Stimulated activated CD8-positive, alpha-beta memory T cell treated with anti-CD3 and anti-CD28 coated beads, Interleukin-7, amount 100 ng/mL, for 1 hour (primary cell): ENCODE measurements at places on chromosomes 6 and 20.

DNA sequence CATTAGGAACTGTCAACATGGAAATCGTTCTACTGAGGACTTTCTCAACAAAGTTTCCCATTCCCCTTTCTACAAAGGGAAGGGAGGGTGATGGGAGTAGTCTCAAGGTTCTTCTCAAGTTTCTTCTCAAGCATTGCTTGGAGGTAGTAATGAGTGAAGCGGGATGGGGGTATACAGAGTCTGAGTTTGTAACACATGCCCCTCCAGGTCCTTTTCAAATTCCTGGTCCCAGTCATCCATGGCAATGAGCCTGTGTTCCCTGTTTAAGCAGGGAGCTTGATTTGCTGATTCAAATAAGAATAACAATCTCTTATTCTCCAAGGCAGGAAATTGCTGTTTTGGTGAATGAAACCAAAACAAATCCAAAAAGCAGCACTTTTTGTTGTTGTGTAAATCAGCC, 45.5 kb downstream of the MYLK4 start:
- DNase-seq: no peak

DNA sequence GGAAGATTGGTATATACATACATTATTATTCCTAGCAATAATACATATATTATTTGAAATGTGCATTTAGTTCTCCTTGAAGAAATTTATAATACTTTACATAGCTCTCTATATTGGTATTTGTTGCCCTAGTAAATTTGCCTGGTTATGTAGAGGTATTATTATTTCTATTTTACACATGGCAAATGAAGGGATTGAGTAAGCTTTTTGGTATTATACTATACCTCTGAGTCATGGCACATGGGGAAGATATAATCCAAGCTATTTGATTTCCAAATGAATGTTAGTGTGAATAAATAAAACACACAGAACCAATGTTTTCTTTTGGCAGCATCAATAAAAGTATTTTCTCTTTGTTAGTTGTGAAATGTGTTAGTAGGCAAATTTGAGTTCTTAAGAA, 409.6 kb upstream of the SLC35B3 start:
- DNase-seq: no peak

DNA sequence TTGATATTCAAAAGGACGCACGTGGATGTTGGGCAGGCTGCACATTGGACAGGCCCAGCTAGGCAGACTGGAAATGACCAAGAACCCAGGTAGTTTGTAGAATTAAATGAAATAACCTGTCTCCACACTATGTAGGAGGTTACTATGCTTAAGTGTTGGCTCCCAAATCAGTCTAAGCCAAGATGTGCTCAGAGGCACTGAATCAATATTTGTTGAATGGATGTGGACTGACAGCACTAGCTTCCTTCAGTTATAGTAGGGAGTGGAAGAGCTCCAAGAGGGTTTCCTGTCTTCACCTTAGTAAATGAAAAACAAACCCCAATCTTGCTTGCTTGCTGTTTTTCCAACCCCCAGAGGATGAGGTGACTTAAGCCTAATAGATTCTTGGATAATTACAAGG, 180.5 kb downstream of the JARID2 start:
- DNase-seq: no peak

DNA sequence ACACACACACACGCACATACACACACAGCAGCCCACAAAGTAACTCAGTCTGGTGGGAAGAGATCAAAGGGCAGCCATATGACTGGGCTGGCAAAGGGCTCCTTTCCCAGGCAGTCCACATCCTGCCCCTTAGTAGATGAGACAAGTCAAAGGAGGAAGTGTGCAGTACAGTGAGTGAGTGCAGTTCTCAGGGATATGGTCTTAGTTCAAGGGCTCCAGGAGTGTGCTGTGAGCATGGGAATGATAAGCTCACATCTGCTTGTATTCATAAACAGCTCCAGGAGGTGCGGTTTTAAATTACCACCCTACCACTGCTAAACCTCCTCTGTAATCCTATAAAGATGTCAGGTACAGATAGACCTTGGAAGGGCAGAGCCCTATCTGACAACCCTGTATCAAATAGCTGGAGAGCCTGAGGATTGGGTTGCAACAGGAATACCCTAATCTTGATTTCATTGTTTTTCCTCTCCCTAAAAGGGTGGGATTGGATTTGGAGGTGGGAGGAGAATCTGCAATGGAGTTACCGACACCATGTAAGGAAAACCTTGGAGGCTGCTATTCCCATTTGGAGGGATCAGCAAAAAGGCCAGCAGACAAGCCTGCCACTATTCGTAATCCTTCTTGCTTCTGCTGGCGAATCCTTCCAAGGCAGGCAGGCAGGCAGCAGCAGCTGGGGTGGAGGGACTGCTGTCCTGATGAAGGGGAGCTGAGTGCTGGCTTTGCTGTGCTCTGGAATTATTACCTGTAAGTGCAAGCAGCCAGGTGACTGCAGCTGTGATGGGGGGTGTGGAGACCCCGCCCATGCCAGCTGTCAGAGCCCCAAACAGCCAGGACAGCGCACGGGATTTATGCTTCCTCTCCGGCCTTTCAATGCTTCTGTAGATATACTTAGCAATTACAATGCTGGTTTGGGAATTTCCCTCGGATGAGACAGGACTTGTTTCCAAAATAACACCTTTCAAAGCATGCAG, 342.7 kb downstream of the PRL start:
- DNase-seq: no peak

- no peak for DNase-seq
Measured at GRCh38 chr6:36688063-36688738, 9.4 kb upstream of the RAB44 start.

DNA sequence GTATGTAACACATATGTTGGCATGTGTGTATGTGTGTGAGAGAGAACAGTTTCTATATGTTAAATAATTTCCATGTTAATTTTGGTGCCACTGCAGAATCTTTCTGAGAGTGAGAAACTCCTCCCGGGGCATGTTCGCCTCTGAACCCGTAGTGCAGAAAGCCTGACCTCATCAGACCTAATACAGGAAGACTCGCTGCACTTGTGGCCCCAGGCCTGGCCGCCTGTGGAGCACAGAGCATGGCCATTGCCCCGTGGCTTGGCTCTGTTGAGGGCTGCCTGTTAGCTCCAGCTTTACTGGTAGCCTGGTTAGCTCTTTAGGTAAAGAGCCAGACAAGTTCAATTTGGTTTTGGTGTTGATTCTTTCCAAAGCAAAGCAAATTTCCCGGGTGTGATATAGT, 25.5 kb downstream of the FARS2 start:
- DNase-seq: no peak

- DNase-seq: no peak
Measured at GRCh38 chr20:10972219-10972860, 298.5 kb upstream of the JAG1 start.

- DNase-seq: no peak
Measured at GRCh38 chr20:10171864-10172751, 46.5 kb upstream of the SNAP25 start.

DNA sequence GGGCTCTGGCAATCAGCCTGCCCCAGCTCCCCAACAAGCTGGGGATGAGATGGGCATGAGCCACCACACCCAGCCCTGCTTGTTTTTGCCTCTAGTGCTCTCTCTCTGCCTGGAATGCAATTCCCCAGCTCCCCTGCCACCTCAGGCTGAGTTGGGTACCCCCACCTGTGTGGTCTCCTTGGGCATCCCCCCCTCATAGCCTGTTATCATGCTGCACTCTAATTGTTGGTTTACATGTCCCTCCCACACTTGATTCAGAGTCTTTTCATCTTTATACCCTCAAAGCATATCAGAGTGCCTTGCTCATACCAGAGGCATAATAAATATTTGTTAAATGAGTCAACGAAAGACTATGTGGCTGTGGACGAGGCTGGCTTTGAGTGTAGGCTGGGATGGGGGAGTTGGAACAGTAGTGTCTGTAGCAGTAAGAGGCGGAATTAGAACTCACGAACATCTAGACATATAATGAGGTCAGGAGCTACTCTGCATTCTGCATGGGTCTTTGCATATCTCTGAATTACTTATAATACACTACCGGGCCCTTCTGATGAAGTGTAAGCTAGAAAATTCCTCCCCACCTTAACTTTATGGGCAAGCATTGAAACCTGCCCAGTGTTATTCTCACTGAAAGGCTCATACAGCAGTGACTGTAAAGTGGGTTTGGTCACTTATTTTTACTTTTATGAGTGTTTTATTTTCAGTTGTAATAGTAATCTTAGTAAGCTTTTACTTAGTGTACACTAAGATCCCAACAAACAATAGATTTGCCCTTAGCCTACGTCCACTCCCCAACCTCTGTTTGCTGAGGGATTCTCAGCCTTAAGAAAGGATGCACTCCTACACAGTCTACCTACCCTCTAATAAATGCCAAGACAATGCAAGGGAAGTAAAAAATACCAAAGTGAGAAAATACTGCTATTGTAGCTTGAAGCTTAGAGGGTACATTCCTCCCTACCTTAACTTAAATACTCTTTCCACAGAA, 58.7 kb downstream of the EDN1 start:
- DNase-seq: no peak

DNA sequence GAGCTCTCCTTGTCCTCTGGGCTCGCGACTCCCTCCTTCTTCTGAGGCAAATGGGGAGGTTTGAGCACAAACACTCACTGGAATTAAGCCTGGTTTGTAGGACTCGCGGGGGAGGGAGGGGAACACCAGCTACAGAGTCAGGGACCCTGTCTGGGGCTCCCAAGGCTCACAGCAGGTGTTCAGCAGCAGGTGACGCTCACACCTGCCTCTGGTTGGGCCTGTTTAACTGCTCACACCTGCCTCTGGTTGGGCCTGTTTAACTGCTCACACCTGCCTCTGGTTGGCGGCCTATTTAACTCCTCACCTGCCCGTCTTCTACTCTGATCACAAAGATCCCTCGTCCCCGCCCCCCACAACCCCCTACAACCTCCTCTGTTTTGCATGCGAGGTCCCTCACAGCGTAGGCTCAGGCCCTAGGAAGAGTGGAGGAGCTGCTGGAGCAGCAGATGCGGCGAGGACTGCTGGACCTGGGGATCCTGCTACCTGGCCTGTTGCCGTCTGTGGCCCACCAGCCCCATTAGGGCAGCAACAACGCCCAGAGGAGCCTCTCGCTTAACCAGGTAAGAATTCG, 181.9 kb downstream of the ERMARD start:
- no peak for DNase-seq

DNA sequence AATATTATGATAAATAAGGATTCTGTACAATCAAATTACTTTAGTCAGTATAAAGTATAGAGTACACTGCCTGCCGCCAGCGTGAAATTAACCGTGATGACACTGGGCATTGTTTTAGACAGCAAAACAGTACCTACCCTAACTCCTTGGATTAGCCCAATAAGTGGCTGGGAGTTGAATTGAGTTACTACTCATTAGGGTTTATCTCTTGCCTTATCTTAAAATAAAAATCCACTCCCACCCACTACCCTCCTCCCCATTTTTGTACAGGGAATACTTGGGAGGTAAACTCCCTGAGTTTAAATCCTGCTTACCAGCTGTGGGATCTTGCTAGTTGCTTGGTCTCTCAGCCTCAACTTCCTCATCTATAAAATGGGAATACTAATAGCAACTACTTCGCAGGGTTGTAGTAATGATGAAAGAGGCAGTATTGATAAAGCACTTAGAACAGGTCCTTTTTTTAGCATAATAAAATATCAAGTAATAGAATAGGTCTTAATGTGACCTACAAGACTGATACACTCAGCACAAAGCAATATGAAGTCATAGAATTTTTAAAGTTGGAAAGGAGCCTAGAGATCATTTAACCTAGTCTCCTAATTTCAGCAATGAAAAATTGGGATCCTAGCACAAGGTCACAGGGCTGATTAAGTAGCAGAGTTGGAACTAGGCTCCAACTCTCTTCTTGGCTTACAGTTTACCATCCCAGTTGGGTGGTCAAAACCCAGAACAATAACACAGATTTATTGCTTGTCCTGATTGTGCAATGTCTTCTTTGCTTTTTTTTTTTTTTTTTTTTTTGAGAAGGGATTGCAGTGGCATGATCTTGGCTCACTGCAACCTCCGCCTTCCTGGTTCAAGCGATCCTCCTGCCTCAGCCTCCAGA, 23.8 kb downstream of the PHACTR2 start:
- no peak for DNase-seq

GRCh38 chr6:6741264-6741663, 152.7 kb downstream of the LY86 start:
- DNase-seq: no peak

- DNase-seq: no peak
Measured at GRCh38 chr6:105803442-105803841, 282.7 kb upstream of the PRDM1 start.

DNA sequence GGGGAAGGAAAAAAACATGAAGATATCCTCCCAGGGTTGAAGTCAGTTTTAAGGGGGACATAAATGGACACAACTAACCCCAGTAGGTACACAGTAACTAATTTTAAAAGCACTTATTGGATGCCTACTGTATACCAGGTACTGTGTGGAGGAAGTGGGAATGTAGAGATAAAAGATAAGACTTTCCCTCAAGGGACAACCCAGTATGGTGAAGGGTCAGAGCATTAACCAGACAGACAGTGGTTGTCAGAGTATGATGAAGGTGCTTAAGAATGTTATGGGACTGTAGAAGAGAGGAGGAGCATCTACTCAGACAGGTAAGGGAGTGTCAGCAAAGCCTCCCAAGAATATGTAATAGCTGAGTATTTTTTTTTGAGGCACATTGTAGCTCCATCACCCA, 906 bp downstream of the ABCF1 start:
- no peak for DNase-seq

- no peak for DNase-seq
Measured at GRCh38 chr20:50429412-50429811, 80.8 kb upstream of the PTPN1 start.

DNA sequence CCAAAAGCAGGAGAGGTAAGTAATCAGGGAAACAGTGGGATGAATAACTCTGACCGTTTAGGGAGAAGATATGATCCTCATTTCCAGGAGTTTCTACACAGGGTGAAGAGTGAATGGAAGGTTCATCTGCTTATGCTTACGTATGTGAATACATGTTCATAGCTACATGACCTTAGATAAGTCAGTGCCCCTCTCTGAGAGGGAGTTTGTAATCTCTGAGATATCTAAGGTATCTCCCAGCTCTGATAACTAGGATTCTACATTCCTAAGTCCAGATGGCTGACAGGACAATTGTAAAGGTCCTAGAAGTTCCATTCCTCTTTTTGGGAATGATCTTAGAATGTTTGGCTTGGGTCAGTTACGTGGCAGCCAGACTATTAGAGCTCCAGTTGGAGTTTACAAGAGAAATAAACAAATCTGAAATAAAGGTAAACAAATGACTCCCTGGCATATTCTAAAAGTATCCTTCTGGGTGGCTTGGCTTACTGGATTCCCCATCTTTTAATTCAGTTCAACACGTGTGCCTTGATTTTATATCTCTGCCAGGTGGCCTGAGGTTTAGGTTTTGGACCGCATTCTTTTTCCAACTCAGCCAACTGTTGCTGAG, 15.8 kb downstream of the PROCR start:
- no peak for DNase-seq
